ENCODE measurements at places on chromosomes 7 and 10.

DNA sequence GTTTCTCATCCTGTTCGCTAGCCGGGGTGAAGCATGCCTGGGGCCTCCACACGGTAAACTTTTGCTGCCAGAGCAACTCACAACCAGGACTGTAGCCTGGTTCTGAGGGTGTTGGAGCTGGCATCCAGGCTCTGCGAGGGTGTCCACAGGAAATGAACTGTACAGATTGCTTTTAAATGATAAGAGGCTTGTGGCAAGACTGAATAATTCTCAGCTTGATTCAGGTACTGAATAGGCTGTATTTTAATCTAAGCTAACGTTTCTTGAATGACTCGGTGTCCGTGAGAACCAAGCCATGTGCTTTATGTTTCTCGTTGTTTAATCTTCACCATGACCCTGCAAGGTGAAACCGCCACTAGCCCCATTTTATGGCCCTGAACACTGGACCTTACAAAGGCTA, 49.3 kb downstream of the EEPD1 start:
- no peak for DNase-seq

GRCh38 chr7:29140873-29141468, 5.4 kb downstream of the CPVL start:
- no peak for DNase-seq

DNA sequence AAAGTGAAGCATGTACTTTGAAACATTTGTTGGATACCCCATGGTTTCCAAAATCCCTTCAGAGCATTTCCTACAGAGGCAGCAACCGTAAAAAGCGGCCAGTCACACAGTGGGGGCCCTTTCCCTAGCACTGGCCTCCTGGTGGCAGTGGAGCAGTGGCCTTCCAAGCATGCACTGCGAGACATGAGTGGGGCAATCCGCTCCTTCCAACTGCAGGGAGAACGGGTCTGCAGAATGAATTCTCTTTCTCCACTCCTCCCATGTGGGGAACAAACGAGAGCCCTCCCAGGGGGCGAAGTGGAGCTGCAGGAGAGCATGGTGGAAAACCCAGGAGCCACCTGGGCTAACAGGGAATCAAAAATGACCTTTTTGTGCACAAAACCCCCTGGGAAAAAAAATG, 542.9 kb upstream of the GALNT17 start:
- no peak for DNase-seq

GRCh38 chr10:61452655-61453641, at the start of gene TMEM26:
Gene TMEM26, minus strand, starts transcription at chr10:61453381. Its CDS starts 300 bp downstream, at chr10:61453081.
- DNase-seq: peak; percentile 86

GRCh38 chr10:12513775-12514673, 164.7 kb downstream of the CAMK1D start:
- DNase-seq: no peak

DNA sequence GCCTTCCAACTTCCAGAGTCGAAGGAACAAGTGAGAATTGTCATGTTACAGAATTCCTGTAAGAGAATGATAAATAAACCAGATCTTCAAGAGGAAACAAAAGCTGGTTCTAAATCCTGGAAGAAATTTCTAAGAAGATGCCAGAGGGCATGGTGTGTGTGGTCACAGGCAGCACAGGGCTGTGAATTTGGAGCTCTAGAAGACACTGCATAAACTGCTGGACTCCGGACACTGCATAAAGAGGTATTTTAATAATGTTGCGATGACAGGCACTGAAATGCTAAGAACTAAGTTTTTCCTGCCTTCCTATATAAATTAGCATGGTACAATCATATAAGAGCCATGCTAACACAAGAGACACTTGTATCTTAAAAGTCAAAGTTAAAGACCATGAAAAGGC, 86.0 kb downstream of the LARP4B start:
- DNase-seq: no peak

DNA sequence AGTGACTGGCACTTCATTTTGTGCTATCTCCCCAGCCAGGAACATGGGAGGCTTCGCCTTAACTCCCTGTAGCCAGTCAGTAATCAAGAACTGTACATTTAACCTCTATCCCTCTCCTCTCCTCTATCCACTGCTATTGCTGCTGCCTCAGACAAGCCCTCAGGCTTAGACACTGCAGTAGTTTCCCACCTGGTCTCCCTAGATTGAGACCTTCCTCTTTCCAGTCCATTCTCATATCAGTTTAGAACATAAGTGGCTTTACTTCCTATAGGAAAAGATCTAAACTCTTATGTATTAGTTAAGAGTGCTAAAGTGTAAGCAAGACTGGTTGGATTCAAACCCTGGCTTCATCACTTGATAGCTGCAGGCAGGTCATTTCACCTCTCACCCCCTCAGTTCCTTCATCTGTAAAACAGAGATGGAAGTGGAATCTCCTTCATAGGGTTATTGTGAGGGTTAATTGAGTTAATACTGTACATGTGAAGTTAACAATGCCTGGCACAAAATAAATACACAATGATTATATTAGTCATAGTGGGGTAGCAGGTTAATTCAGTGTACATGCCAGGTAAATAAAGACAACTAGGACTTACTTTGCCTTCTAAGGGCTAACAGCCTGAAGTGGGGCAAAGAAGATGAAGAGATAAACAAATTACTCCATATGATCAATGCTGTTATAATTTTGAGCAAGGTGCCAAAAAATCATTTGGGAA, 76.1 kb downstream of the ZNF277 start:
- DNase-seq: no peak

DNA sequence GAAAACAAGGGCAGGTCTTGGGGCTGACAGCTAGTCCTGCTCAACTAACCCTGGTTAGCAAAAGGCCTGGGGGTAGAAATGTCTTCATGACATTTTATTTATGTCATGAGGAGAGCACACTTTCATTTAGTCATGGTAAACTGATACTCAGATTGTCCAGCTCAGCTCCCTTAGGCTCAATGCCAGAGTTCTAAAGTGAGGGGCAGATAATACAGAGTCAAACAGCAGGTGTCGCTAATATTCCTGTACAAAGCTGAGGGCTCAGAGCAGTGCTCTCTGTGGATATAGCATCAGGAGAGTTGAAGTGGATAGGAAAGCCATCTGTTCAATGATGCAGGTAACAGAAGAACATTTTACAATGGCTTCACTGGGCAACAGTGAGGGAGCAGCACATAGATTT, 26.8 kb upstream of the CALCR start:
- no peak for DNase-seq

GRCh38 chr10:124407456-124407855, 11.3 kb downstream of the OAT start:
- no peak for DNase-seq

DNA sequence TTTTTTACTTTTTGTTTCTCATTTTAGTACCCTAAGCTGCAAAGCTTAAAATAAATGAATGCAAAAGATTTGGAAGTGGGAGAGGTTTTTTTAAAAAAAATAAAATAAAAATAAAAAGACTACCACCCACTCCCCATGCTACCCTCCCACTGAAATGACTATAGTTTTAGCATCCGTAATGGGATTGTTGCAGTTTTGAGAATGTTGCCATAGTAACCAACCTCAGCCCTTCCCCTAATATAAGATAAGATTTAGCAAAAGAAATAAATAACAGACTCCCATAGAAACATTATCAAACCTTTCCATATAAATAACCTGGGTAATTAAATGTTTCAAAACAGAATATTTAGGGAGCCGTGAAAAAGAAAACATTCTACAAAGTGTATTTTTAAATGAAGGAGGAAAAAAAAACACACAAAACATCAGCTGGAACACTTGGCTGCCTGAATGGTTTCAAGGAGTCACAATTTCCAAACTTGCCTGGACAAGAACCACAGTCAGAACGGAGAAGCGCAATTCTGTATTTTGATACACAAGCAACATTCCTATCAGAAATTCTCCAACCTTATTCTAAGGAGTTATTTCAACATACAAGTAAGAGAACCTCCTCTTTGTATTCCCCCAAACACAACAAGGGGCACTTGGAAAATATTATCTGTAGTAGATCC, 57.4 kb downstream of the DGKI start:
- DNase-seq: no peak

- no peak for DNase-seq
These were observed 17.4 kb downstream of the C7orf57 start for GRCh38 chr7:48052748-48053147.

DNA sequence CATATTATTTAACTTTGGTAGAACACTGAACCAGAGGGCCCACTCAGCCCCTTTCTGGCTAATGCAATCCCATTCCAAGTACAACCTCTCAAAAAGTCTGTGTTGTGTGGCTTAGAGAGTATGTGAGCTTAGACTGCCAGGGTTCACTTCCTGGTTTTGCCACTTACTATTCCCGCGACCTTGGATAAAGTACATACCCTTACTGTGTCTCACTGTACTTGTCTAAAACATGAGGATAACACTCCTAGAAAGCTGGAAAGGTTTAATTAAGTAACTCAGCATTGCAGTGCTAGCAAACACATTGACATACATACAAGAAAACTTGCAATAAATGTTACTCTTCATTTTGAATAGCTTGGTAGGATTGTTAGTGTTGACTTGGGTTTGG, 215.8 kb downstream of the CHCHD3 start:
- DNase-seq: no peak

GRCh38 chr7:76074306-76074971, 26.5 kb downstream of the MDH2 start:
- no peak for DNase-seq

DNA sequence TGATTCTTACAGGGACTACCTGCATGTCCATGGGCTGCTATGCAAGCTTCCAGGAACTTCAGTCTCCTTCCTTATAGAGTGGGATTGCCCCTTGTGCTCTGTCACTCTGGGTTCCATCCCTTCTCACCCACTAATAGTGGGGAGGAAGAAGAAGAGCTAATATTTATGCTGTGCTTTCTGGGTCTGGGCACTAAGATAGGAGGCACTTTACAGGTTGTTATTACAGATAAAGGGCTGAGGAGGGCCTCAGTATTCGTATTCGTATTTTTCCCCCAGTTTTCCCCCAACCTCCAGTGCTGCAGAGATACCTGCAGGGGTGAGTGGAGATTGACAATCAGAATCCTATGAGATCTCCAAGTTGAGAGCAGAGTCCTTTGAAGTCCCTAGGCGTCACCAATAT, 14.2 kb downstream of the HK1 start:
- DNase-seq: no peak

- no peak for DNase-seq
These were observed 132.7 kb upstream of the TEX47 start for GRCh38 chr7:88928276-88928675.

DNA sequence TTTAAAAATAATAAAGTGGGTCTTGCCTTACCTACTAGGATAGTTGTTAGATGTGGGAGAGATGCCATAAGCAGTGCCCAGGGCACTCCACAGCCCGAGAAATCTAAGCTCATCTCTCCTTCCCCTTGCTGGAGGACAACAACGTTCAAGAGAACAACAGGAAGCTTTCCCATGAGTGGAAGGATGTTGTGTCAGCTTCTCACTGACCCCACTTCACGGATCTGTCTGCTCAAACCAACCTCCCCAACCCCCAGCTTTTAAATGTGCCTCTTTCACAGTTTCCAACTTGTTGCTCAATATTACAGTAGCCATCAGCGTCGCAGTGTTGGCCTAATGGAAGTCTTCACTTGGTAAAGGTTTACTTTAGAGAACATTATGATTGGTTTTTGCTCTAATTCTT, 72.1 kb downstream of the PTPRE start:
- no peak for DNase-seq

DNA sequence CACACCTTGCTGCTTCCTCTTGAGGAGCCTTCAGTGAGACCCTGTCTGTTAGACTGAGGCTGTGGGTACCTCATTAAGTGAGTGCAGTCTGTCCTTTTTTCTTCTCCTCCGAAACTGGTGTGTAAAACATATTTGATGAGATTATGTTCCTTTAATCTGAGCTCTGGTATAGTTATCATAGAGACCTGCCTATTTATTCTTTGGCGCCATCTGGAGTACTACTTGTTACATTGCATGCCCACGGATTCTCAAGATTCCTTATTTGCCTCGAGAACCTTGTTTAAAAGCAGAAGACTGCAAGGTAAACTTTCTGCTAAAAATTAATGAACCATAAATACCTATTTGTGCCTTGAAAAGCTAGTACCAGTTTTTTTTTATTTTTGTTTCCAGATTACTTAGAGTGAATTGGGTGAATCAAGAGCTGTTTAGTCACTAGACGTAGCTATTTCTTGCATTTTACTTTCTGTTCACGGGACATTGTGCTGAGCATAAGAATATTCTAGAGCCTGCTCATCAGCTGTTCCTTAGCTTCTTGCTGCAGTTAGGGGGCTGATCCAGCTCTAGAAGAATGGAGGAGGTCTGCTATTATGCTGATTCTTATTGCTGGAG, 16.9 kb upstream of the STMP1 start:
- DNase-seq: no peak

- no peak for DNase-seq
These were observed 7.9 kb downstream of the NUB1 start for GRCh38 chr7:151349507-151349853.

GRCh38 chr7:149529136-149529718, 31.6 kb upstream of the ZNF746 start:
- no peak for DNase-seq

- no peak for DNase-seq
These were observed 62.4 kb upstream of the CDCA7L start for GRCh38 chr7:22008087-22008486.

DNA sequence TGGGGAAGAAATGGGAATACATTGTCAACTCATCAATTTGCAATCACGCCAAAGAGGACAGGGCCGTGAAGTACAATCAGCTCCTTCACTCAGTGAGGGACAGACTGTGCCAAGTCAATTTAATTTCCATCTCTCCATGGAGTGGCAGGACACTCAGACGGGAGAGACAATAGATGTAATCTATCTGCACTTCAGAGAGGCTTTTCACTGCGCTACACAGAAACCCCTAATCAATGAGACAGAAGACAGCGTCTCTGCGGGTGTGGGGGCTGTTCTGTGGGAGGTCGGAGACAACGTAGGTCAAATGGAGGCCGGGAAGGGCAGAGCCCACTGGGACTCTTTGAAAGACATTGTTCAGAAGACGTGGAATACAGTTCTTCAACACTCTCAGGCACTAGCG, 541.0 kb upstream of the ADARB2 start:
- DNase-seq: no peak

- no peak for DNase-seq
These were observed 1.0 kb downstream of the BUD31 start for GRCh38 chr7:99409806-99410205.

- no peak for DNase-seq
These were observed 103.8 kb downstream of the CYP26A1 start for GRCh38 chr10:93177511-93177910.

DNA sequence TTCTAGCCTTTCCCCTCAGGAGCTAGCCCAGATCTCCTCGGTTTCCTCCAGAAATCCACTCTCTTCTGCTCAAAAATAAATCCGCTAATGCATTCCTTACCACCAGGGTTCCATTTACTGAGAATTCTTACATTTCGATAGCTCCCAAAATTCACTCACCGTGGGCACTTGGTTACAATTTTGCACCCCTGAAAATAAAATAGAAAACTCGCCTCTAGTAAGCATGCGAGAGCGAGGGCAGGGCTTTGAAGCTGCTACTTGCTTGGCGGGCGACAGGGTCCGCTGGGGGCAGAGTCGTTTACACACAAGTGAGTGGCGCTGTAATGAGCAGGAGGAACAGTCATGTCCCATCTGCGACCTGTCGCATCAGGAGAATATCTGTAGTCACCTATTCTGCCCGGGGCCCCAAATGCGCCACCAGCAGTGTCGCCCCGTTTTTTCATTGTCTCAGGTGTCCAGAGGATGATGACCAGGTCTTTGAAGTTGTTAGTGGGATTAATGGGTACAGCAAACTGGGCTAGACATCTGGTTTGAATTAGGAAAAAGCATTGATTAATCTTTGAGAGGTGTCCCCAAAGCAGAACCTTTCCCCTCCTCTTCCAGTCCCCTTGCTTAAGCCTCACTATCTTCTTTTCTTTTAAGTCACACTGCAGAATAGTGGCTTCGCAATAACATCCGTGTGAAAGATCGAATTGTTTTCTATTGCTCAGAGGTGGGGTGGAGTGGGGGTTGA, 1.2 kb upstream of the MEOX2 start:
- peak; percentile 78 for DNase-seq
